ENCODE measurements at places on chromosomes 1 and 21.

GRCh38 chr1:185432948-185433347 is 115.9 kb upstream of the IVNS1ABP start:
- DNase-seq: no peak

DNA sequence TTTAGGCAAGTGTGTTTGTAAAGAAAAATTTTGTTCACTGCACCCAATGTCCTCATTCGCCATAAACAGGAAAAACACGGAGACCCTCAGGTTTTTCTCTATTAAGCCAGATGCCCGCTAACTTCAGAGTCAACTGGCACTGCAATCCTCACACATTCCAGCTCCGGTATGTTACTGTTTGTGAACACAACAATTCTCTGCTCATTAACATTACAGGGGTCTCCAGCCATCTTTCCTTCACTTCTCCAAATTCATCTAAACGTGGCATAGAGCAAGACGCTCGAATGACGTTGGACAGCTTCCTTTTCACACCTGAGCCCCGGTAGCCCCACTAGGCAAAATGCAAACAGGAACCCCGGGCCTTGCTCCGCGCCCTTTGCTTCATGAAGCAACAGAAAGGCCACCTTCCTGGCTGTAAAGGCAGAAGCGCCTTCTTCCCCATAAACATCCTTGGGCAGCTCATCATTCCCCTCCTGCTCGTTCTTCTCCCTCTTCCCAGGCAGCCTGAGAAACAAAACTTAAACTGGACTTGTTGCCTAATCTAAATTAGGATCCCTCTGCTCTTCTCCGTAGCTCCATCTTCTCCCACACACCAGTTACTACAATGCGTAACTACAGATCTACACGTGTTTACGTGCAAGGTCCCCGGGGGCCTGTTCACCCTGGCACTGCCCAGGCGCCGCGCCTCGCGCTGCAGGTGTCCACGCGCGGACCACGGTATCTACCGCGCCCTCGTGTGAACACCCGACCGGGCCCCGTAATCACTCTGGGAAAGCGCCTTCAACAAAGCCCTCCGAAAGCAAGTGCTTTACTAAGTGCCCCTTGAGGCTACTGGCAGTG is 1.2 kb downstream of the LBR start:
- no peak for DNase-seq

GRCh38 chr21:42010507-42011495 is 641 bp upstream of the ZBTB21 start:
- no peak for DNase-seq

- no peak for DNase-seq
Measured at GRCh38 chr1:161364332-161364731, 3.3 kb downstream of the CFAP126 start.

DNA sequence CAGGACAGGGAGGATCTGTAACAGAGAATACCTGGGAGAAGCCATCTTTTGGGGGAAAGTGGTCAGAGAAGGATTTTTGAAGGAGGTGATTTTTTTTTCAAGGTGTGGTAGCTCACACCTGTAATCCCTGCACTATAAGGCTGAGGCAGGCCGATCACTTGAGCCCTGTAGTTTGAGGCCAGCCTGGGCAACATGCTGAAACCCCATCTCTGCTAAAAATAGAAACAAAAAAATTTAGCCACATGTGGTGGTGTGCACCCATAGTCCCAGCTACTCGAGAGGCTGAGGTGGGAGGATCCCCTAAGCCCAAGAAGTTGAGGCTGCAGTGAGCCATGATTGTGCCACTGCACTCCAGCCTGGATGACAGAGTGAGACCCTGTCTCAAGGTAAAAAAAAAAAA is 67.4 kb upstream of the ARTN start:
- DNase-seq: no peak

DNA sequence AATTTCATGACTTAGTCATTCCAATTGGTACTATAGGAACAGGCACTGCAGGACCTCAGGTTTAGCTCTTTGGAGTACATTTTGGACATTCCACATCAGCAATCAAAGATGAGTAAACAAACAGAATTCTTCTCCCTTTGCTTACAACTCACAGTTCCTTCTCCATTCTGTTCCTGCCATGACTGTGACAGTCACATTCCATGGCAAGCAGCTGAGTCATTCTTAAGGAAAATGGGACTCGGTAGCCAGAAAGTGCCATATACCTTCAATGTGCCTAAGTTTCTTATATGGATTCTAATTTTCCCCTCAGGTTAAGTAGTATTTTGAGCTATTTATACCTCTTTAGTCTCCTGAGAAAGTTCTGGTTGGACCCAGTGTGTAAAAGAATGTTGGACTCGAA is 25.6 kb downstream of the CRCT1 start:
- DNase-seq: no peak

DNA sequence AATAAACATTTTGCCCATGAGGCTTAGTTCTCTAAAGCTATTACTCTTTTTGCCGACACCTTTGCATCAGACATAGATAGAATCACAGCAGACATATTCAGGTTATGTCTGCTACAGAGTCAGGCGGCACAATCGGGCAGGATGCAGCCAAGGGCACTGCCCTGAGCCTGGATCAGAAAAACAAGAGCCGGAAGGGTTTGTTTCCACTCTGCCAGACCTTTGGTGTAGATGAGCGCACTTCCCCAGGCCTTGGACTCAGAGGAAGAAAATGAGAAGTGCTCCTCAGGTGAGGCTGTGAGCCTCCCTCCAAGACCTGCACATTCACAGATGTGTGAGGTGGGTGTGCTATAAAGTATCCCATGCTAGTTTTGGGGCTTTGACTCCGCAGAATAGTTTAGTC is 43.7 kb downstream of the GNG12 start:
- DNase-seq: no peak

DNA sequence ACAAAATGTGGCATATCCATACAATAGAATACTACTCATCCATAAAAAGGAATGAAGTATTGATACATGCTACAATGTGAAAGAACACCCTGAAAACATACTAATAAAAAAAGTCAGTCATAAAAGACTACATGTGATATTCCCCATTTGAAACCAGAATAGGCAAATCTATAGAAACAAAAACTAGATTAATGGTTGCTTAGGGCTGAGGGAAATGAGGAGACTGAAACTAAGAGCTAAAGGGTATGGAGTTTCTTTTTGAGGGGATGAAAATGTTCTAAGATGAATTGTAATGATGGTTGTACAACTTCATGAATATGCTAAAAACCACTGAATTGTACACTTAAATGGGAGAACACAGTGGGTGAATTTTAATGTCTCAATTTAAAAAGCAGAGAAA is 50.9 kb downstream of the ACBD6 start:
- DNase-seq: no peak

- DNase-seq: no peak
Measured at GRCh38 chr1:119285482-119285881, 83.1 kb upstream of the HAO2 start.

- no peak for DNase-seq
Measured at GRCh38 chr1:223243441-223244050, 100.5 kb upstream of the TLR5 start.

GRCh38 chr1:204280099-204280961 is 66.5 kb upstream of the GOLT1A start:
- no peak for DNase-seq

GRCh38 chr21:25396135-25396711 is 211.1 kb downstream of the MRPL39 start:
- no peak for DNase-seq

GRCh38 chr1:222995236-222995580 is 147.8 kb downstream of the TLR5 start:
- DNase-seq: no peak

DNA sequence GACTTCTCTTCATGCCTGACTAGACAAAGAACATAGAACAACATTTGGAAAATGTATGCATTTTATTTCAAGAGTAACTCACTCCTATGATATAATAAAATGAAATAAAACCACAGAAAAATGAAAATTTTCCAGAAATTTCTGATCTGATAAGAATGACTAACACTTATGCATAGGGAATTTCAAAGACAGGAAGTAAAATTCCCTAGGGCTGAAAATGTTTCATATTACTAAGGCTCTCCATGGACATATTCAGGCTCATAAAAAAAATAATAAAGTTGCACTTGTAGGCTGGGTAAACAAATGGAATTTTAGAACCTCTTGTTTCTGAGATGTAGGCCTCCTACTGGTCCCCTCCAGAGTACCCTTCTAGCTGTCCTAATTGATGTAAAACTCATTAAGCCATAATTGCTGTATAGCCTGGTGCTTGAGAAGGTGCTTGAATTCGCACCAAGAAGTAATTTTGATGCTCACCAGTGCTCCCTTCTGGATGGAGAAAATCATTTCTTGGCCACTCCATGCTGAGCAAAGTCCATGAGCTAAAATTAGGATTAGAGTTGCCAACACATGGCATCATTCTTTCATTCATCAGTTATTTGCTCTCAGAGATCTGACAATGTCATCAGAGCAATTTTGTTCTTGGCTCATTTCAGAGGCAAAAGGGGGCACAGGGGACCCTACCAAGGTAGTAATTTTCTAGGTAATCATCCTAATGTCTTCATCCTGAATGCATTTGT is 641.0 kb upstream of the CAMK1G start:
- DNase-seq: no peak

GRCh38 chr1:65277605-65278347 is 31.6 kb upstream of the DNAJC6 start:
- DNase-seq: no peak

DNA sequence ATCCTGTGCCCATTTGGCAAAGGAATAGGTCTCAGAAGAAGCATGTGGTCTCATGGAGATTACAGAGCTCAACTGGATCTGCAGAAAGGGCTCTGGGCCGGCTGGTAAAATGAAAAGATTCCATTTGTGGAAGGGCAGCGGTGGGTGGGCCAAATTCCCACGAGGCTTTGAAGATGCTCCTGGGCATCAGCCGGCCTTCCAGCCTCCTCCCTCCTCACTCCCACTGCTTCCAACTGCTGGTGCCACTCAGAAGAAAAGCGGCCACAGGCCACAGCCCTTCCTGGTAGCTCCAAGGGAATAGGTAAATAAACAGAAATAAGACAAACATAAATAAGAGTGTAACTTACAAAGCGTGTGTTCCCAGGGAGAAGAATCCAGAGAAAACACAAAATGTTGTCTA is 136.3 kb upstream of the SLC44A3 start:
- DNase-seq: no peak

- no peak for DNase-seq
Measured at GRCh38 chr1:88891951-88892340, 579 bp upstream of the GTF2B start.

DNA sequence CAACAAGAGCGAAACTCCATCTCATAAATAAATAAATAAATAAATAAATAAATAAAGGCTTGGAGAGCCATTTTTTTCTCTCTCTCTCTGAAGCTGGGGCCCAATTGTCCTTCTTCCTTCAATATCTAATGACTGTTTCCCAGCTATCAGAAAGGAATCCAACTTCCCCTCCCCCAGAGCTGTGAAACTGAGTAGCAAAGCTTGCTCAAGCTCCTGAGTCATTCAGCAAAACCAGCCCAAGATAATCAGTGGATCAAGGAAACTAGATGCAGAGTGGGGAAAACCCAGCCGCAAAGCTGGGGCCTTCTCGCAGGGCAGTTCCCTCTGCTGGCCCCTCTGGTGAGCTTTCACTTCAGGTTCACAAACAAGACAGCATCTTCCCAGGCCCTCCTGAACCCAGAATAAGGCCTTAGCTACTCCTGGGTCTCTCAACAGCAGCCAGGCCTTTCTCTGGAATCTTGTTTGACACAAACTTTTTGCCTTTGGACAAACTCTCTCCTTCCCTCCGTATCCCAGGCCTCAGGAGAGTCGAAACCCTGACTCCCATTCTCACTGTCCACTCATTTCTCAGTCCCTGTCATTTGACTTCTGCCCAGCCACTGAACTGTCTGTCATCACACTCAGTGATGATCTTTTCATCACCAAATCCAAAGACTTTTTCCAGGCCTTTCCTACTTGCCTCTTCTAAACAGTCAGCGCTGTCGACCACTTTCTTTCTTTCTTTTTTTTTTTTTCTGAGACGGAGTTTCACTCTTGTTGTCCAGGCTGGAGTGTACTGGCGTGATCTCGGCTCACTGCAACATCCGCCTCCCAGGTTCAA is 18.0 kb upstream of the PTP4A2 start:
- peak; percentile 39 for DNase-seq

GRCh38 chr1:155392898-155393411 is 72.3 kb downstream of the RUSC1 start:
- DNase-seq: peak; percentile 64

GRCh38 chr1:179341943-179342547 is 23.7 kb upstream of the AXDND1 start:
- DNase-seq: no peak

GRCh38 chr1:118243269-118243668 is 58.2 kb upstream of the SPAG17 start:
- DNase-seq: no peak

GRCh38 chr1:42419126-42419821 is 36.5 kb downstream of the ZMYND12 start:
- DNase-seq: no peak

- no peak for DNase-seq
Measured at GRCh38 chr1:192762265-192762664, 46.6 kb upstream of the RGS2 start.

GRCh38 chr1:94031154-94031553 is 89.8 kb downstream of the ABCA4 start:
- DNase-seq: no peak

GRCh38 chr1:36354486-36354885 is 31.0 kb upstream of the EVA1B start:
- DNase-seq: no peak

GRCh38 chr1:66438501-66438900 is 95.5 kb upstream of the SGIP1 start:
- DNase-seq: no peak

GRCh38 chr1:173996995-173997394 is 25.2 kb downstream of the RC3H1 start:
- DNase-seq: no peak

DNA sequence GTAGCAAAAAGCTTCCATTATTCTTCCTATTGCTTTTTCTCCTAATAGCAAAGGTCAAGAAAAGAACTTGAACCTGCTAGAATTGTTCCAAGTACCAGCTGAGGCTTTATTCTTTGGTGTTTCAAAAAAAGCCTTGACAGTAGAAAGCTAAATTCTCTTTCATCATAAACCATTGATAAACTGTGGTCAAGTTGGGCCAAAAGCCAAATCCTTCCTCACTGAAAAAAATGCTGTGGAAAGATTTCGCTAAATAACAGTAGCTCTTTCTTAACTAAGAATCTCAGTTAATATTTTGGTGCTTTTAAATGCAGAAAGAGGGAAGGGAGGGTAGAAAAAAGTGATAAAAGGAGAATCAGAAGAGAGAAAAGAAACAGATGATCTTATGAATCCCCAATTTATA is 14.0 kb upstream of the JAM2 start:
- DNase-seq: peak; percentile 58

- DNase-seq: peak; percentile 8
Measured at GRCh38 chr21:32726839-32727686, 750 bp downstream of the SYNJ1 start.
